ENCODE measurements at places on chromosomes 4 and X.

DNA sequence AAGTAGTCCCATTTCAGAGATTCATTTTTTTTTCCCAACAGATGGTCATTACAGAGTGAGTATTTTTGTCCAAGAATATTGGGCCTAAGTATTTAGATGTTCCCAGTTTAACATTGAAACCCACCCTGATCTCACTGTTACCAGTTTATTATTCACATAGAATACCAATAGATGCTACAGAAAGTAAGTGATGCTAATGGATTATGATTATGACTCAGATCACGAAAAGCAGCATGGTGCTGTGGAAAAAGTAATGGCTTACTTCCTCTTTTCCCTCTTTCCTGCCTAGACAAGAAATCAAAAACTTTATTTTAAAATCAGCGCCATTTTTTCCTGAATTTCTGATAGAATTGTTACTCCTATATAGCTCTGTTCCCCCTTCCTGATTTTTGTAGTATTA, 51.9 kb downstream of the GSPT2 start:
- no peak for DNase-seq

DNA sequence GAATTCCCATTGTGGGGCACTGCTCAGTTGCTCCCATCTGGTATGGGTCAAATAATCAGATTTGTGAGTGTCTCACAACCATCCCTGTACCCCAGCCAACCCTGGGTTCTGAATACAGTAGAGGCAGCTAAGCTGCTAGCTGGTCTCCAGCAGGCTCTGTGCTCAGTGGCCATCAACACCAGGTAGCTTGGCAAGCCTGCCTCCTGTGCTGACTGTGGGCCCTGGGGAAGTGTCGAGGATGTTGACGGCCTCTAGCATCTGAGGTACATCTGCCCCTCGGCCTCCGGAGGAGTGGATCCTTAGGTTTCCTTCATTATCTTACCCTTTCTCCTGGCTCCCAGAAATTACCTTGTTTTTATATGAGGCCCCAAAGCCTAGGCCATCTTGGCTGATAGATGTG, 13.3 kb downstream of the RNF4 start:
- DNase-seq: no peak

- DNase-seq: no peak
These were observed 975.9 kb downstream of the STIM2 start for GRCh38 chr4:27836523-27836922.

DNA sequence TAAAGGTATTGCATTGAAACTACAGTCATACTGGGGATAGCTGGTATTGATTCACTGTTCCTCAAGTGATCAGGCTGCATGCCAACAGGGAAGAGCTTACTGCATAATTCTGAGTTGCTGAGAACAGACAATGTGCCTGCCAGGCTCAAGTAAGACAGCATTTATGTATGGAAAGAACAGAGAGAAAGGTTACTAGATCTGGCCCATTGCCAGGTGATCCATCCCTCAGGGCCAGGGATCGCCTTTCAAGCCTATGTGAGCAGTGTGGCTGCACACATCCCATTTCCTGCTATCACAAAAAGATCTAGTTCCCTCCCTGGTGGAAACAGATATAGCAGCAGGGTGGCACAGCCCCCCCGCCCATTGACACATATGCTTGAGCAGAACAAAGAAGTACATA, 254.0 kb downstream of the TMA16 start:
- DNase-seq: no peak

- DNase-seq: no peak
These were observed 72.2 kb upstream of the ELOVL6 start for GRCh38 chr4:110270492-110271197.

- DNase-seq: no peak
These were observed 3.9 kb downstream of the LOC101059915 start for GRCh38 chrX:71671043-71671780.

GRCh38 chr4:72977936-72978485, 91.5 kb downstream of the COX18 start:
- DNase-seq: no peak

DNA sequence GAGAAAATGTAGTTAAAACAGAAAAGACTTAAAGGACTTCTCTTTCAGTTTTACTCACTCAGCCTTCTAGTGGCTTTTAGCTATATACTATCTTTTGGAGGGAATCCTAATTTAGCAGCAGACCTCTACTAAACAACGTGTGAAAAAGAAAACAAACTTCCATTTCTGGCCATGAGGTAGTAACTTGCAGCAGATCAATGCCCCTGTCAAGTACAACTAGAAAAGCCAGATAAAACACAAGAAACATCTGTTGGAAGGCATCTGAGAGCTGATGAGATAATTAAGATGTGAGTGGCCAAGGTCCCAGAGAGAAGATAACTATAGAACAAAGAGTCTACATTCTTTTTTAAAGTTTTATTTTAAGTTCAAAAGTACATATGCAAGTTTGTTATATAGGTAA, 101.7 kb downstream of the CORIN start:
- DNase-seq: no peak

GRCh38 chr4:111689214-111689613, 456.0 kb upstream of the FAM241A start:
- DNase-seq: no peak

DNA sequence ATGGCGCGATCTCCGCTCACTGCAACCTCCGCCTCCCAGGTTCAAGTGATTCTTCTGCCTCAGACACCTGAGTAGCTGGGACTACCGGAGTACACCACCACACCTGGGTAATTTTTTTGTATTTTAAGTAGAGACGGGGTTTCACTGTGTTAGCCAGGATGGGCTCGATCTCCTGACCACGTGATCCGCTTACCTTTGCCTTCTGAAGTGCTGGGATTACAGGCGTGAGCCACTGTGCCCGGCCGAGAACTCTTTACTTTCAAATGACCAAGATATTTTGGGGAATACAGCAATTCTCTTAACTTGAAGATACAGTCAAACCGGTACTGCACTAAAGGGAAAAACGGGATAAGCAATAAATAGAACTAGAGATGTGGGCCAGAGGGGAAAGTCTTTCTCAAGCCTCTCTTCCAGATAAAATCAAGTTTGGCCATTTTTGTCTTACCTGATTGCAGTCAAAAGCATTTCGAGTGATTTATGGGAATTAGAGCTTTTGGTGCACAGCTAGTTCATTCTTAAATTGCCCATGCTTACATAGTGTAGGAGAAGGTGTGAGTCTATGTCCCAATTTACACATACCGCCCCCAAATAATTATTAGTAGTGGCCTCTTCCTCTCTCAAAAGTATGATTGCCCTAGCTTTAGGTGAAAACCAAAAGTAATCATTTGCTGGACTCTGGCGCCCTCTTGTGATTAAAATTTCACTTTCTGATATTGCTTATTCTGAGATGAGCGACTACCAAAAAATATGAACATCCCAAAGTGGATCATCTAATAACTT, 53.2 kb upstream of the ABCG2 start:
- DNase-seq: no peak

GRCh38 chr4:8788174-8788573, 83.5 kb downstream of the HMX1 start:
- DNase-seq: no peak

GRCh38 chr4:6875431-6875831, 34.2 kb upstream of the TBC1D14 start:
- DNase-seq: no peak

GRCh38 chrX:16664074-16664473, 14.1 kb downstream of the S100G start:
- DNase-seq: no peak

DNA sequence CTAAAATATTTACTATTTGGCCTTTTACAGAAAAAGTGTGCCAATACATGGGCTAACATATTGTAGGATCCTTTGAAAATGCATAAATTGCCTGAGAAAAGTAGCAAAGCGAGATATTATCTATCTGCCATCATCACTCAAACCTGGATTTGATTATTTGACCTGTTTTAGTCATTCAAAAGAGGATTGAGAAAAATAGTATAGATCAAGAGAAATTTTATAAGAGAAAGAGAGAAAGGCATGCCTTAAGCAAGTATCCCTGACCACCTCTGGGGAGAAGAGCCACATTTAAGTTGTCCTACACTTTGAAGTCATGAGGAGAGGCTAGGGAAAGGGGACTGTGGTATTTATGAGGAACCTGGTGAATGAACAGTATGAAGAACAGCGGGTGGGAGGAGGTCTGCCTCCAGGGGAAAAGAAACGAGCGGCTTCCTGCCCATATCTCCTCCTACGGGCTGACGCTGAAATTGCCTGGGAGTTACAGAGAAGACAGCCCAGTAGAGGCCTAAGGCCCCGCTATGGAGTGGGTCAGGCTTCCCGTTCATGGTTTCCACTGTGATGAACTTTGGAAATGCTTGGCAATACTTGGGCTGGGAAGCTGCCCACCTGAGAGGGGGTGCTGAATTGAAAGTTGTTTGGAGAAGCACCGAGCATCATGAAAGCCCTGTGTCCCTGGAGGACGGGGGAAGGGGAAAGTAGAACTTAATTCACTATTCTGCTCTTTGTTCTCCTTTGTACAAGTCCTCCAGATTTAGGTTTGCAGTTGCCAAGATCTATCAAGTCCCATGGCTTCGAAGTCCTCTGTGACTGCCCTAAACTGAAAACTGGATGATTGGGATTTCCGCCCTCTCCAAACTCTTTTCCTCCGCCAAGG, 106.9 kb upstream of the ACSL4 start:
- no peak for DNase-seq

GRCh38 chrX:1355131-1356046, 18.8 kb downstream of the IL3RA start:
- no peak for DNase-seq

DNA sequence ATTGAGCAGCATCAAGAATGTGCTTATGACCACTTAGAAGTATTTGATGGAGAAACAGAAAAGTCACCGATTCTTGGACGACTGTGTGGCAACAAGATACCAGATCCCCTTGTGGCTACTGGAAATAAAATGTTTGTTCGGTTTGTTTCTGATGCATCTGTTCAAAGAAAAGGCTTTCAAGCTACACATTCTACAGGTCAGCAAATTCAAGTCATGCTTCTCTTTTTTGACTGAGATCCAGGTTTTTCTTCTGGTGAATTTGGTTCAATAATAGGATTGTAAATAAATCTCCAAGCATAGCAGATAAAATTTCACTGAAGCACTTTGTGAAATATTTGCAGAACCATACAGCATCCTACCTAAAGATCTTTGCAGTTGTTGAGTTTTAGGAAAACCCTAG, 218.1 kb downstream of the TLL1 start:
- DNase-seq: no peak

DNA sequence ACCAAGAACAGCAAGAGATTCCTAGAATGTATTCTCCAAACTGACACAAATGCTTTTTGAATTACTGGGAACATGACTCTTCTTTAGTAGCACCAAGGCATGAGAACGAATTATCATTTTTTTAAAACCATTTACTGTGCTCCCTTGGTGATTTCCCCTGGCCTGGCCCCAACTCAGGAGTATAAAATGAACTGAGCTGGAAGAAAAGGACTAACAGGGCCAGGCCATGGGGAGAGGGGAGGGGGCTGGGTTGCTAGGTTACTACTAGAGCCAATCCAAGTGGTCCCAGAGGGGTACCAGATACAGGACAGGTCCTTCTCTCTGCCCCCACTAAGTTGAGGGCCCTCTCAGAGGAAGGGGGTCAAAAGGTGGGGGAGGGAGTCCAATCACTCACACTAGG, 23.1 kb downstream of the SASH3 start:
- no peak for DNase-seq

DNA sequence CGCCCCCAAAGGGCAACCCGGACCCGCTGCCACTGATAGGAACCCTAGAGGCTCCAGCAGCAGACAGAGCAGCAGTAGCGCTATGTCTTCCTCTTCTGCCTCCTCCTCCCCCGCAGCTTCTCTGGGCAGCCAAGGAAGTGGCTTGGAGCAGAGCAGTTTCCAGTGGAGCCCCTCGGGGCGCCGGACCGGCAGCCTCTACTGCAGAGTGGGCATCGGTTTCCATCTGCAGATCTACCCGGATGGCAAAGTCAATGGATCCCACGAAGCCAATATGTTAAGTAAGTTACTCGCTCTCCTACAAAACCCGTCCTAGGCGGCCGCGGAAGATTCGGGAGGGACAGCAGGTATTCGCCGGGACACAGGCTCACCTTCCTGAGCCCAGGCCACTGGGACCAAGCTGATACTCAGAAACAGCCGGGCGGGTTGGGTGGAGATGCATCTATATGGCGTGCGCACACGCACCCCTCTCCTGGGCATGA, 477 bp downstream of the FGF5 start:
- DNase-seq: no peak

GRCh38 chr4:17517664-17518063, 2.7 kb downstream of the CLRN2 start:
- no peak for DNase-seq

- no peak for DNase-seq
These were observed 59.4 kb upstream of the PLAC1 start for GRCh38 chrX:134717698-134718097.

DNA sequence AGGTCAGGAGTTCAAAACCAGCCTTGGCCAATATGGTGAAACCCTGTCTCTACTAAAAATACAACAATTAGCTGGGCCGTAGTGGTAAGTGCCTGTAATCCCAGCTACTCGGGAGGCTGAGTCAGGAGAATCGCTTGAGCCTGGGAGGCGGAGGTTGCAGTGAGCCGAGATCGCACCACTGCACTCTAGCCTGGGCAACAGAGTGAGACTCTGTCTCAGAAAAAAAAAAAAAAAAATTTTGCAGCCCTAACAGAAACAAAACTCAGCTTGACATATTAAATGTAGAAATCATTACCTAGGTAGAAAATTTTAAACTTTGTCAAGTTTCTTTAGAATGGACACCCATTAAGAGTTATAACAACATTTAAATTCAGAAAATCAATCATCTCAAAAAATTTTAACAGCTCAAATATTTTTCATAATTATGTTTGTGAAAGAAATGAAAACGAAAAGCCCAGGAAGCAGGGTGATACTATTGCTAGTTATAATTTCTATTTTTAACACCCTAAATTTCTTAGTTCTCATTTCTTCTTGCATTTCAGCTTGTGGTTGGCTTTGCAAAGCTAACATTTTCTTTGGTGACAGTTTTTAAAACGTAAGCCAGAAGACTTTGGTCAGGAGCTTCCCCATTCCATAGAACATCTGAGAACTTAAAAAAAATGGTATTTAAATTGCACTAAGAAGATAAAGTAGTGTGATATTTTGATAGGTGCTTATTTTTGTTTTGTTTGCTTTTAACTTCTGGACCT, 33.3 kb upstream of the RBBP7 start:
- no peak for DNase-seq

GRCh38 chr4:152148057-152148456, 387.2 kb upstream of the GATB start:
- DNase-seq: no peak

DNA sequence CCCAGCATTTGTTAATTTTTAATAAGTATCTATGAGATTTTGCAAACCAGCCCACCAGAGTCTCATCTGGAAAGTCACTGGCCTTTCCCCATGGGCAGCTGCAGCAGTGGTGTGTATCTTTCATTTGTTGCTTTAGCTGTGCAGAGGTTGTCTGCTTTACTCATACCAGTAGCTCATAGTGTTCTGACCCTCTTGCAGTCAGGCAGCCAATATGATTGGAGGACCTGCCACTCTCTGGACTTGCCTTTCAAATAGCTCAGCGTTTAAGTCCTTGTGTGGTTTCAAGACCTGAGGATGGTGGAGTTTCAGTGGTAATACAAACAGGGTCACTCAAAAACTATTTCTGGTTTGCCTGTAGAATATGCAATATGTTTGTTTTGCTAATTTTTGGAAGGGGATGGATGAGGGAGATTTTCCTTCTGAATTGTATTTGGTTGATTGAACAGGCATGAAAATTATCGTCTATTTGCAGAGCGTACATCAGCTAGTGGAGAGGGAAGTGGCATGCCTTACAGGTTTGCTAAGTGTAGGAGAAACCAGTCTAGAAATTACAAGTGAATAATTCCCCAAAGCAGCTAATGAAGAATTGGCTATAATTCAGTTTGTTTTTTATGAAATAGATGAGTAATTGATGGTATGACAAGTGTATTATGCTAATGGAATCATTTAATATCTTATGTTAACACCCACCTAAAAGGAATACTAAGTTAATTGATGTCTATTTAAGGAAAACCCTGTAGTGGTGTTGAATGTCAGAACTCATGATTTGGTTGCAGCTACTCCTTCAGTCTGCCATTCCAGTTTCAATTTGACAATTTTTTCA, 8.9 kb downstream of the POLA1 start:
- no peak for DNase-seq

All from vagina (tissue), 2 donors.